ENCODE measurements at places on chromosomes 3 and 15. TPM values are rescaled to one million over a fixed set of nuclear protein-coding genes. Genes with fewer than 3 reads are reported as not detected.

The WDR72 gene
- not detected for total RNA-seq

The ECE2 gene
- total RNA-seq: not detected

The KCNMB3 gene
- 0.35 TPM for total RNA-seq

The ARPP19 gene
- 90.0 TPM for total RNA-seq

The RARB gene
- total RNA-seq: 1.9 TPM

The TMC3 gene
- total RNA-seq: not detected

The SLC6A20 gene
- not detected for total RNA-seq

The OXTR gene
- 0.65 TPM for total RNA-seq

The CPLX3 gene
- total RNA-seq: not detected

The RAD18 gene
- 20.0 TPM for total RNA-seq

The SPINT1 gene
- 346 TPM for total RNA-seq

The ZIC4 gene
- total RNA-seq: not detected

The CCR8 gene
- not detected for total RNA-seq

The SEMA3G gene
- total RNA-seq: 0.21 TPM

The ZKSCAN7 gene
- 1.4 TPM for total RNA-seq

The SLC9C1 gene
- not detected for total RNA-seq

The SERINC4 gene
- total RNA-seq: 0.19 TPM

The TM4SF18 gene
- not detected for total RNA-seq

The RAB5A gene
- total RNA-seq: 31.6 TPM

The ZBED2 gene
- 21.3 TPM for total RNA-seq

The FBXL2 gene
- 10.0 TPM for total RNA-seq

The TMOD2 gene
- total RNA-seq: 2.7 TPM

The COL8A1 gene
- 6.8 TPM for total RNA-seq

The XCR1 gene
- not detected for total RNA-seq

The P2RY14 gene
- total RNA-seq: not detected

The CFAP92 gene
- total RNA-seq: 0.19 TPM

The STRC gene
- not detected for total RNA-seq

The TMEM207 gene
- total RNA-seq: not detected

The FMN1 gene
- total RNA-seq: 2.9 TPM

The CIB2 gene
- total RNA-seq: 9.4 TPM

The CSPG4 gene
- total RNA-seq: 73.2 TPM

The ZPLD1 gene
- total RNA-seq: 0.28 TPM

The CASR gene
- not detected for total RNA-seq

The MELTF gene
- 10.5 TPM for total RNA-seq

The UCN2 gene
- 15.2 TPM for total RNA-seq

The FBLN2 gene
- 3.7 TPM for total RNA-seq

The CD200R1 gene
- total RNA-seq: not detected

Measured in airway epithelial cell (primary cell).